LNCaP clone FGC (cell line): ENCODE measurements at places on chromosomes 12 and 14.

- no peak for DNase-seq
Observed at GRCh38 chr14:36479344-36479743, 40.7 kb downstream of the NKX2-1 start.

DNA sequence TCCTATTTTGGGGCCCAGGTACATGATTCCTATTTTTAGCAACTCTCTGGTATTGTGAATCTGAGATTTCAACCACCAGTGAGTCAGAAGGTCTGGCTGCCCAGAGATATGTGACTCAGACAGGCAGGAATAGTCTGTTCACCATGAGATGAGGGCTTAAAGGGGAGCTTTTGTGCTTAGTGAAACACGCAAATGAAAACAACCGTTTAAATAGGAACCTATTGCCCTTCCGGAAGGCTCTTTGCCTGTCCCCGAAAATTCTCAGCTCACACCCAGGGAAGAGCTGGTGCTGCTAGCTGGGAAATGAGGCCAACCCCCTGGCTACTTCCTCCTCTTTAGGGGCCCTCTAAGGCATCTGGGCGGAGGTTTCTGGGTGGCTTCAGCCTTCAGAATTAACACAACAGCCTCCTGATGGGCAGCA, 283.6 kb downstream of the CACNA1C start:
- DNase-seq, result no peak

GRCh38 chr12:111296906-111297463, 71.9 kb downstream of the PHETA1 start:
- DNase-seq, result no peak

- no peak for DNase-seq
Observed at GRCh38 chr14:51473808-51474565, 177.7 kb upstream of the FRMD6 start.

- DNase-seq, result no peak
Observed at GRCh38 chr14:104016873-104017650, 68.4 kb upstream of the ASPG start.
